ENCODE measurements at places on chromosomes 6 and 20.
A peak's percentile ranks its signal among the peaks of the same experiment; 100 is the strongest.

- H3K4me3 ChIP-seq = no peak overlapping the region
- no peak overlapping the region for H3K27ac ChIP-seq
- no peaks in the 10 kb centered on the region for H3K27me3 ChIP-seq
- H3K4me1 ChIP-seq = no peaks in the 10 kb centered on the region
- DNase-seq = no peak
Measured at GRCh38 chr6:125252891-125253290, 48.9 kb downstream of the HDDC2 start.

GRCh38 chr20:59735917-59736316, 131.6 kb downstream of the PHACTR3 start:
- no peaks in the 10 kb centered on the region for H3K27me3 ChIP-seq
- no peak for DNase-seq
- H3K4me1 ChIP-seq = no peaks in the 10 kb centered on the region

DNA sequence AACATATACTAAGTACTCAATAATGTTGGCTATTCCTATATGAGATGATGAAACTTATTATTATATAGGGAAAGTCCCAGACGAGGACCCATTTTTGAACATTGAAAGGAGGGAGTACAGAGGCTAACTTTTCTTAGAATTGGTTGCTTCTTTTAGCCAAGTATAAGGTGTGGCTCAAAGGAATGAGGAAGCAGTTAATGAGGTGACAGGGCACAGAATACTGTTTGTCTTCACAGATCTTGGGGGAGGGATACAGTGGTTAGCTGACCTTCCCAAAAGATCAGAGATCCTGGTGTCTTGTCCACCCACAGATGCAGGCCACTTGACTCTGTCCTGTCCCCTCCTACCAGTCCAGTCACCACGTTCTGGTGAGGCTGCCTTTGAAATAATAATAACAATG, 67.8 kb upstream of the EPB41L1 start:
- H3K27ac ChIP-seq = no peak overlapping the region
- no peaks in the 10 kb centered on the region for H3K36me3 ChIP-seq
- H3K4me3 ChIP-seq = no peak overlapping the region
- no peak for DNase-seq

- peaks cover 1% of the 10 kb centered on the region for H3K4me1 ChIP-seq
- no peaks in the 10 kb centered on the region for H3K27me3 ChIP-seq
- H3K36me3 ChIP-seq = no peaks in the 10 kb centered on the region
- DNase-seq = peak; percentile 37
- H3K4me3 ChIP-seq = no peak overlapping the region
Measured at GRCh38 chr20:4956200-4956810, 45.0 kb downstream of the SLC23A2 start.

GRCh38 chr20:54113566-54113965, 43.2 kb upstream of the BCAS1 start:
- no peak overlapping the region for H3K27ac ChIP-seq
- no peaks in the 10 kb centered on the region for H3K36me3 ChIP-seq
- H3K4me1 ChIP-seq = no peaks in the 10 kb centered on the region
- H3K27me3 ChIP-seq = no peaks in the 10 kb centered on the region

Data from naive thymus-derived CD4-positive, alpha-beta T cell (primary cell).